Adrenal gland (tissue), 19 donors: ENCODE measurements at places on chromosomes 5 and 9. TPM values are rescaled to one million over a fixed set of nuclear protein-coding genes. Genes with fewer than 3 reads are reported as not detected.

Gene PLAC8L1
- not detected for total RNA-seq

Gene CCDC183
- not detected for total RNA-seq

Gene WDR38
- not detected for total RNA-seq

GRCh38 chr5:147417135-147417813 is 92.6 kb downstream of the DPYSL3 start:
- H3K36me3 ChIP-seq: no peaks in the 10 kb centered on the region
- no peak overlapping the region for H3K27ac ChIP-seq

DNA sequence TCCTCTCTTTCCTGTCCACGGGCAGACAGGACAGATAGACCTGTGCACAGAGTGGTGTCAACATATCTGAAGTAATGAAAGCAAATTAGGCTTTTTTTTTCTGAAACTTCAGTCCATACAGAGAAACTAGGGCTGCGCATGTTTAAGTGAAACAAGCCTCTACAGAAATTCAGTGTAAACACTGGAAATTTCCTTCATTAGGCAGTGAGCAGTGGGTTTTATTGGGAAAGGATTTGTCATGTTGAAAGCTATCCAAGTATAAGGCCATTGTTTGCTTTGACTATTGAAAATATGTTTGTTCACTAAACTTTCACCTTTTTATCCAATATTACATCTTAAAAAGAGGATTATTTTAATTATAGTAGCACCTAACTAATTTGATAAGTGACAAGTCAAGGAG is 161.2 kb downstream of the AOPEP start:
- H3K27ac ChIP-seq: no peak overlapping the region
- no peak for DNase-seq
- H3K27me3 ChIP-seq: no peaks in the 10 kb centered on the region
- H3K4me1 ChIP-seq: no peaks in the 10 kb centered on the region

- H3K4me3 ChIP-seq: no peak overlapping the region
- no peak for DNase-seq
- H3K27me3 ChIP-seq: no peaks in the 10 kb centered on the region
- no peak overlapping the region for H3K27ac ChIP-seq
These were observed 35.4 kb downstream of the PNPLA7 start for GRCh38 chr9:137514691-137515337.

DNA sequence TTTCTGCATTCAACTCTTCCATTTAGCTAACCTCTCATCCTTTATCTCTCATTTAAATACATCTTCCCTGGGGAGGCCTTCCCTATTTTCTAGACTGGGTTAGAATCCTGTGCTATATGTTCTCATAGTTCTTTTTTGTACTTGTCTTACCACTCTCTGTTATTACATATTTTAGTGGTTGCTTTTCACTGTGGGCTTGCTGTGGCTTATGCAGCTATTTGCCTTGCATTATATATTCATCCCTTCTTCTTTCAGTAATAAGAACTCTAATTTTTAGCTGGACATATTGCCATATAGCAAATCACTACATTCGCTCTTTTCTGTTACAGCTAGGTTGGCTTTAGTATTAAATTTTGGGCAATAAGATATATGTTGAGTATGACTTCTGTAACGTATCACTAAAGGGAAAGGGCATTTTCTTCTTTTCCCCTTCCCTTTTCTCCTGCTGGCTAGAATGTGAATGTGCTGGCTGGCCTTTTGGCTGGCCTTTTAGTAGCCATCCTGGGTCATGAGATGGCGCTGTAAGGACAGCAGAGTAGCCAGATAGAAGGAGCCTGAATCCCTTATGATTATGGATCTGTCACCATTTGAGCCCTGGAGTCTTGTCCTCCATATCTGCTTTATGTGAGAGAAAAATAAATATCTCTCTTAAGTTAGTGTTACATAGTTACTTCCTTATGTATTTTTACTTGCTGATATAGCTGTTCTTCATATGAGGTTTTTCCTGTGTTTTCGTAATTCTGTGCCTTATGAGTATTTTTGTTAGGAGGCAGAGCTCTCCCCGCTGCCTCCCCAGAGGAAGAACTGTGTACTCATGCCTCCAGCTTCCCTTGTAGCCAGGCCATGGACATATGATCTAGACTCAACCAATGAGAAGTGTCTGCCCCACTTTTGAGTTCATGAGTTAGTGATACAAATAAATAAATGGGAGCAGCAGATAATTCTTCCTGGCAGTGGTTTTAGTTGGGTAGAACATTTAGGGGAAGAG is 65.8 kb downstream of the NDUFAF2 start:
- DNase-seq: no peak
- H3K4me3 ChIP-seq: no peak overlapping the region
- no peaks in the 10 kb centered on the region for H3K36me3 ChIP-seq
- H3K4me1 ChIP-seq: no peaks in the 10 kb centered on the region
- no peak overlapping the region for H3K27ac ChIP-seq
- no peaks in the 10 kb centered on the region for H3K27me3 ChIP-seq

DNA sequence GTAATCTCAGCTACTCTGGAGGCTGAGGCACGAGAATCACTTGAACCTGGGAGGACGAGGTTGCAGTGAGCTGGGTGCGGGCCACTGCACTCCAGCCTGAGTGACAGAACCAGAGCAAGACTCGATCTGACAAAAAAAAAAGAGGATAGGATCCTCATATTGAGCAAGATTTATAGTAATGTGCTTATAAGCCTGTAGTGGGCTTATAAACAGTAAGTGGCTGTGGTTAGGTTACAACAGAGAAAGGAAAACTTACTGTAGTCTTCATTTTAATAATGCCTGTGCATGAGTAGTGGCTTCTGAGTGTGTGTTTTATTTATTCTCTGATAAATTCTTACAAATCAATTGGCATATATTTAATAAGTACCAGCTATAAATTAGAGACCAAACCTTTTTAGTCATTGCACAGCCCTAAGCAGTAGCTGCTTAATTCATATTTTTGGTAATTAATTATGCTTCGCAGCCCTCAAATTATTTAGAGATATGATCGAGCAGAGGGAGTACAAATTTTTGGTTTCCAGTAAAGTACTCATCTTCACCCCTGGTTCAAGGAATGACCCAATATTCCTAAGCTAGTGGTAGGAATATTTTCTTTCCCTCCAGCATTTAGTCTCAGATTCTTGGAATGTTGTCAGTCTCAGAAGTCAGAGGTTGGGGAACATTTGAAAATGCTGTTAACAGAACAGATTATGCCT is 73.8 kb upstream of the KLF9 start:
- peak overlapping the region; percentile 7 for H3K27ac ChIP-seq
- H3K27me3 ChIP-seq: no peaks in the 10 kb centered on the region
- no peak for DNase-seq

- no peak overlapping the region for H3K27ac ChIP-seq
- H3K27me3 ChIP-seq: no peaks in the 10 kb centered on the region
- H3K4me1 ChIP-seq: no peaks in the 10 kb centered on the region
- no peaks in the 10 kb centered on the region for H3K36me3 ChIP-seq
These were observed 19.0 kb downstream of the PTCH1 start for GRCh38 chr9:95497772-95498171.

DNA sequence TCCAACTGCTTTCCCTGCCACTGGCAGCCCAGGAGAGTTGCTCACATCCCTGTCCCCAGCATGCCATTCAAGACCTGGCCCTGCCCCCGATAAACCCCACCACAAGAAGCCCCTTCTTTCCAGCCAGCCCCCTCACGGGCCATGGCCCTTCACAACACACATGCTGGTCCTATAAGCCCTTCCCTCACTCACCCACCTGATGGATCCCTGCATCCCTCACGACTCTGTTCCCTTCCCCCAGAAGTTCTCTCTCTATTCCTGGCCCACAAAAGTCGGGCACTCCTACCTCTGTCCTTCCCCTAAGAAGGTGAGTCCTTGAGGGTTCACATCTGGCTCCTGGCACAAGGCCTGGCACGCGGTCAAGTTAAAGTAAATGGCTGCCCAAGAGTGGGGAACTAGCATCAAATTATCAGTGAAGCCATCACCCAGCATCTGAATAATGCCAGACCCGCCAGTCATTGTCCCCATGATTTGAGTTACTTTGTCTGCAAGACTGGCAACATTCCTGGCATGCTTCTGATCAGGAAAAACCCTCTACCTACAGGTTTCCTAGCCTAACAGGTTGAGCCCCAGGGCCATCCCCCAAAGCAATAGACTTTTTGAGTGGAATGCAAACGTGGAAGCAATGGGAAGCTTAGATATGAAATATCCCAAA is 65.9 kb downstream of the CRB2 start:
- H3K27me3 ChIP-seq: no peaks in the 10 kb centered on the region
- no peak for DNase-seq
- no peak overlapping the region for H3K27ac ChIP-seq
- H3K36me3 ChIP-seq: peaks cover 7% of the 10 kb centered on the region
- no peak overlapping the region for H3K4me3 ChIP-seq
- no peaks in the 10 kb centered on the region for H3K4me1 ChIP-seq

DNA sequence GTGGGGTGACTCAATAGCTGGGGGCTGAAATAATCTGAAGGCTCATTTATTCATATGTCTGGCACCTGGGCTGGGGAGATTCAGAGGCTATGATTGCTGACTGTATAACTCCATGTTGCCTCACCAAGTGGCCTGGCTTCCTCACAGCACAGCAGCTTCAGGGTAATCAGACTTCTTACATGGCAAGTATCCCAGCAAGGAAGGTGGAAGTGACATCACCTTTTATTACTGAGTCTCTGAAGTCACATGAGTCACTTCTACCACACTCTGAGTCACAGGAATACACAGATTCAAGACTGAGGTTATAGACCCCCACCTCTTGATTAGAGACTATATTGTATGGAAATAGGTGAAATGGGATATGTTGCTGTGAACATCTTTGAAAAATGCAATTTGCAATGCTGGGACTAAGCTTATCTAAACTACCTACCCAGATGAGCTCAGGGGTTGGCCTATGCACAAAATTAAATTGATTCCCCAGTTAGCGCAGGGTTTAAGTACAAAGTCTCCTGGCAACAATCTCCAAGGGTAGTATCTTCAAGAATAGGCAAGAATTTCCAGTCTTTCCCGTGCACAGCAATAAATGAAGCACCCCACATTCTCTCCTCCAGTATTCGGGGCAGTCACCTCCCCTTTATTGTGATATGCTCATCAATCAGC is 553.1 kb downstream of the LRRC70 start:
- no peaks in the 10 kb centered on the region for H3K4me1 ChIP-seq
- H3K27ac ChIP-seq: no peak overlapping the region
- H3K36me3 ChIP-seq: no peaks in the 10 kb centered on the region
- H3K4me3 ChIP-seq: no peak overlapping the region
- no peaks in the 10 kb centered on the region for H3K27me3 ChIP-seq
- DNase-seq: no peak

- H3K4me3 ChIP-seq: no peak overlapping the region
- no peaks in the 10 kb centered on the region for H3K27me3 ChIP-seq
- H3K4me1 ChIP-seq: peaks cover 71% of the 10 kb centered on the region
- no peaks in the 10 kb centered on the region for H3K36me3 ChIP-seq
- no peak for DNase-seq
These were observed 10.3 kb downstream of the GOLPH3 start for GRCh38 chr5:32163785-32164184.

DNA sequence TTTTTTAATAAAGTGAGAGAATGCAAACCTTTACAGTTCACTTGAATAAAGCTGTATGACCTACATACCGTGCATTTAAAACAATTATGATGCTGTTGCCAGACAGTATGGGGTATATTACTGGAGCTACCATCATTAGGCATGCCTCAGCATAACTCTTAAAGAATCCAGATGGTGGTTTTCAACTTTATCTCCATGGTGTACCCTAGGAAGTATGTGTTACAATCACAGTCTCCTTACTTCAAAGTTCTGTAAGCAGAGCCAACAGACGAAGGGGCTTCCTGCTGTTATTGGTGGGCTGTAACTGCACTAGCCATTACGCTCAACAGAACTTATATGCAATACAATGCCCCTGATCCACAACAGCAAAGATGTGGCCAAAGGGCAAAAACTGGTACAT is 803.3 kb downstream of the DTWD2 start:
- H3K27ac ChIP-seq: no peak overlapping the region
- no peaks in the 10 kb centered on the region for H3K27me3 ChIP-seq
- no peak overlapping the region for H3K4me3 ChIP-seq
- H3K36me3 ChIP-seq: no peaks in the 10 kb centered on the region
- no peak for DNase-seq
- no peaks in the 10 kb centered on the region for H3K4me1 ChIP-seq

DNA sequence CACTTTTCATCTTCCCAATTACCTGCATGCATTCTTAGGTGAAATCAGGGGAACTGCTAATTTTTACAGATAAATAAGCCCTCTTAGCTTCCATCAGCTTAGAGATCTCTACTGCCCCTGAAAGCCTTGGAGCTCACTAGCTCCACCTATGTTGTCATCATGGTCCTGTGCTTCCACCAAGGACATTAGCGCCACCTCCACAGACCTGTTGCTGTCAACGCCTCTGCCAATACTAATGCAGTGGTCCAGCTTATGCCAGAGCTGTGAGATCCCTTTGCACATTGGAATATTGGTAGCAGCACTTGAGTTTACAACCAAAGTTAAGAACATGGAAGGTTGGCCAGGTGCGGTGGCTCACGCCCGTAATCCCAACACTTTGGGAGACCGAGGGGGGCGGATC is 7.7 kb upstream of the SHISAL2B start:
- no peaks in the 10 kb centered on the region for H3K4me1 ChIP-seq
- H3K36me3 ChIP-seq: no peaks in the 10 kb centered on the region
- H3K4me3 ChIP-seq: no peak overlapping the region
- no peaks in the 10 kb centered on the region for H3K27me3 ChIP-seq
- DNase-seq: no peak

DNA sequence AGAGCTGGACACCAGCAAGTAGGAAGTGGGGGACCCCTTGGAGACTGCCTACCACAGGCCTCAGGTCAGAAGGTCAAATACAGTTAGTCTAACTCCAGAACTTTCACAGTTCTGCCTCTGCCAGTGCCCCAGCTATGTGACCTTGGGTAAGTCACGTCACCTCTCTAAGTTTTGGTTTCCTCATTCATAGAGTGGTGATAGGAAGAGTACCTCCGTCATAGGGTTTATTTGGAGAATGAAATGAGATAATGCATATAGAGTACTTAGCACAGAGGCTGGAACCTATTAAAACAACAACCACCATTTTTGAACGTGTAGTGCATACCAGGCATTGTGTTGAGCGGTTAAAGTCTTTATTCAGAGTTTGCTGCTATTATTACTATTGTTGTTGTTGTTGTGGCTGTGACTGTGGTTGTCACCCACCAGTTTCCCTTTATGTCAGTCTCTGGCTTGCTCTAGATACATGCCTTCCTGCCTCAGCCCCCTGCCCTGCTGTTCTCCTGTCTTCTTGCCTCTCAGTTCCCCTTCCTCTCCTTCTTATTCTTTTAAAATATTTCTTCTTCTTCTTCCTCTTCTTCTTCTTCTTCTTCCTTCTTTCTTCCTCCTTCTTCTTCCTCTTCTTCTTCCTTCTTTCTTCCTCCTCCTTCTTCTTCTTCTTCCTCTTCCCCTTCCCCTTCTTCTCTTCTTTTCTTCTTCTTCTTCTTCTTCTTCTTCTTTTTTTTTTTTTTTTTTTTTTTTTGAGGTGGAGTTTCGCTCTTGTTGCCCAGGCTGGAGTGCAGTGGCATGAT is 67.8 kb downstream of the RALGPS1 start:
- no peak overlapping the region for H3K27ac ChIP-seq
- no peak overlapping the region for H3K4me3 ChIP-seq
- no peaks in the 10 kb centered on the region for H3K36me3 ChIP-seq
- DNase-seq: no peak
- no peaks in the 10 kb centered on the region for H3K4me1 ChIP-seq
- no peaks in the 10 kb centered on the region for H3K27me3 ChIP-seq
